Foreskin keratinocyte (primary cell): ENCODE measurements at places on chromosomes 7 and 10. TPM values are rescaled to one million over a fixed set of nuclear protein-coding genes. Genes with fewer than 3 reads are reported as not detected.

The POM121 gene
- 8.6 and 12.7 TPM in 2 replicates for polyA plus RNA-seq

- DNase-seq: peak; percentile 61
These were observed 133.9 kb downstream of the DKK1 start for GRCh38 chr10:52447931-52448353.

- DNase-seq: no peak
These were observed 83.1 kb downstream of the HIBADH start for GRCh38 chr7:27579565-27579964.

DNA sequence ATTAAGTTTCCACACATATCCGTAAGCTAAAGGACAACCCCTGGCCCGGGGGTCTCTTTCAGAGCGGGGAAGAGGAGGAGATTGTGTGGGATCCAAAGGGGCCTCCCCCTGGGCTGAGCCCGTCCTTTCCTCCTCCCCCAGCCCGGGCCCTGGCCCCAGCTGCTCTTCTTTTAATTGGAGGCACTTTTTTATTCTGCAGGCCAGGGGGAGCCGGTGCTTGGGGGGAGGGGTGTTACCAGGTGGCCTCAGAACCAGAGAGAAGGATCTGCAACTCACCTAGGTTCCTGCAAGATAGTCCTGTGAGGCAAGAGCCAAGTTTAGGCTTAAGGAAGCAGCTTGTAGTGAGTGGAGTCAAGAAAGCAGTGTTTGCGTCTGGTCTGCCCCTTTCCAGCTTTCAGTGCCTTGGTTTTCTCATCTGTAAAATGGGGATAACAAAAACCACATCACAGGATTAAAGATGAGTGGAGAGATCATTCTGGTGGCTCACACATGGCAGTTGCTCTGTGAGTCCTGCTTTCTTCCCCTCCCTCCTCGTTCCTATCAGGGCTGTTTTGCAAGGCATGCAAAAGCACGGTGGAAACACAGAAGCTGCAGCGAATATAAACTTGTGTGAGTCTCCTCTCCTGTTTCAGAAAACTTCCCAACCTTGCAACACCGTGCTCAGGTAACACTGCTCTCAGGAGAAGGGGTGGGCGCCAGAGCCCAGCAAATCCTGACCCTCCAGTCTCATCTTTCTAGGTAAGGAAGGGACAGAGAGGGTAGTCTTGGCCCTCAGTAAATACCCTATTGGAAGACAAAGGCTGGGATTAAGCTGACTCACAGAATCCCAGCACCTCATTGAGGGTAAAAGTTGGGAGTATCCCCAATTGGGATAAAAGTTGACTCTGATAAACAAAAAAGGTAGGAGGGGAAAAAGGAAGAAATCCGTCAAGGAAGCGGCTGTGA, 4.1 kb upstream of the TLX1 start:
- no peak for DNase-seq

DNA sequence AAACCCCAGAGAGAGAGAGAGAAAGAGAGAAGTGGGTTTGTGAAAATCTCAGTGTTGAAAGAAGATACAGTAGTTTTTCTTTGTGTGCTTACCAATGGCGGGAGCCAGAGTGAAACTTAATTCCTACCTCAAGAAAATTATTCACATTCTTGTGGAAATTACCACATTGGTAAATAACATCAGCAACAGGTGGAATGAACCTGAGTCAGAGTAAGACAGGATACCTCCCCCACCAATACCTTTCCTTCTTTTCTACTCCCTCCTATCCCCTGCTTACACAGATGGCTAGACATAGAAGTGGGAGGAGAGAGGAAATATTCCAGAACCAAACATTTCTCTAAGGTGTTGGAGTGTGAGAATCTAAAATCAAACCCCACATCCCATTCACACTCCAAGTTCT, 793.9 kb downstream of the SORCS3 start:
- DNase-seq: no peak
